Pancreas (tissue), 10 donors: ENCODE measurements at places on chromosomes 4 and X.

DNA sequence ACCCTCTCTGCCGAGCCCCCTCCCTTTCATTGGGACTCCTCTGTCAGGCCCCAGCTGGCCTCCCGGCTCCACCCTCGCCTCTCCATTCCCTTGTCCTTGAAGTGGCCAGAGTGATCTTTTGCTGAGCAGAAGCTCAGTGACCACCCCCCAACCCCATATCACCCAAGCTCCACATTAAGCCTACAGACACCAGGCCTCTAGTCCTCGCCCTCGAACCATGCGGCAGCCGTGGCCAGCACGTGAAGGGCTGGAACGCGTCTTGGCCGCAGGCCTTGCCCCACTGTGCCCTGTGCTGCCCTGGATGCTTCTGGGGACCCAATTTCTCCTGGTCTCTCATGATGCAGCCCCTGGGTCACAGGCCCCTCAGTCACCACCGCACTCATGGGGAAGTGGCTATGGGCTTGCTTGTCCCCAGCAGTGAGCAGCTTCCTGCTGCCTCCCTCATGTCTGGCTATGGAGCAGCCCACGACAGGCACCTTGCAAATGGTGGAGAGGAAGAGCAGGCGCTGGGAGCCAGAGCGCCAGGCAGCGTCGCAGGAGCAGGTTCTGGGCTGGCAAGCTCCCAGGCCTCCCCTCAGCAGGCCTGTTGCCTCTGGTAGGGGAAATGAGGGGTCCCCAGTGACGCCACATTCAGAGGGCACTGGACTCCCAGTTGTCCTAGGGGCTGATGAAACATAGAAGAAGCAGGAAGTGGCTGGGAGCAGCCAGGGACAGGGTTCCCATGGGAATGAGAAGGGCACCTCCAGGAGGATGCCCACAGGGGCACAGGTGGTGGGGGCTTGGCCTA is 757 bp upstream of the SRPK3 start:
- no peak for DNase-seq

GRCh38 chr4:143380629-143381028 is 44.0 kb downstream of the GAB1 start:
- no peak for DNase-seq

- DNase-seq, result no peak
These were observed 62.6 kb downstream of the CHIC2 start for GRCh38 chr4:54001668-54002365.

GRCh38 chr4:81030981-81031791 is 678 bp downstream of the BMP3 start:
- no peak for DNase-seq

- no peak for DNase-seq
These were observed 2.8 kb upstream of the RUFY3 start for GRCh38 chr4:70718811-70719604.

DNA sequence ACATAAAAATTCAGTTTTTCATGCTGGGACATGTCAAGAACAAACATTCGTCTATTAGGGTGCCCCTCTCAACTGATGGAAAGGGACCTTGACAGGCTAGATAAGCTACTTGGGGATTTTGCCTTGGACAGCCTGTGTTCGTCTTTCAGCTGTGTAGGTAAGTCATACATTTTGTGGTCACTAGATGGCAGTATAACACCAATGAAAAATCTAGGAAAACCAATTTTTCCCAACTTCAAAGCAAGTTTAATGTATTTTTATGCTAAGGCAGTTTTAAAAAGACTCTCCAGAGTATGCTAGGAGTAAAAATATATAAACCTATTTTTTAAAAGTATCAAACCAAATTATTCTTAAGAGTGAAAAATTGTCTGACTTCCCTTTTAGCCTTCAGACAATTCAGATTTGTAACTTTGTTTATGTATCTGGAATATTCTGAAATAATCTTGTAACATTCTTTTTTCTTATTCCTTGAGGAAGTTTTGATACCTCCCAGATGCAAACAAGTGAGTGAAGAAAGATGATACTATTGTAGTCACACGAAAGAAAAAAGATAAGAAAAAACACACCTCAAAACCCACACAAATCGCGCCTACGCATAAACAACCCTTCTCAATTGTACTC is 158.3 kb downstream of the CPE start:
- DNase-seq, result peak; percentile 11
